ENCODE measurements at places on chromosomes 4 and X.
A peak's percentile ranks its signal among the peaks of the same experiment; 100 is the strongest.

GRCh38 chr4:48752246-48752645 is 27.8 kb downstream of the FRYL start:
- DNase-seq = no peak

GRCh38 chrX:24928114-24928513 is 87.7 kb downstream of the ARX start:
- no peak for DNase-seq

GRCh38 chrX:54496936-54497335 is 902 bp upstream of the FGD1 start:
- no peak for DNase-seq

GRCh38 chrX:30935985-30936384 is 46.9 kb upstream of the TAB3 start:
- DNase-seq = no peak

GRCh38 chr4:110629780-110630687 is 7.2 kb upstream of the PITX2 start:
- DNase-seq = no peak

GRCh38 chrX:129755779-129756650 is 17.2 kb downstream of the XPNPEP2 start:
- DNase-seq = peak; percentile 42

DNA sequence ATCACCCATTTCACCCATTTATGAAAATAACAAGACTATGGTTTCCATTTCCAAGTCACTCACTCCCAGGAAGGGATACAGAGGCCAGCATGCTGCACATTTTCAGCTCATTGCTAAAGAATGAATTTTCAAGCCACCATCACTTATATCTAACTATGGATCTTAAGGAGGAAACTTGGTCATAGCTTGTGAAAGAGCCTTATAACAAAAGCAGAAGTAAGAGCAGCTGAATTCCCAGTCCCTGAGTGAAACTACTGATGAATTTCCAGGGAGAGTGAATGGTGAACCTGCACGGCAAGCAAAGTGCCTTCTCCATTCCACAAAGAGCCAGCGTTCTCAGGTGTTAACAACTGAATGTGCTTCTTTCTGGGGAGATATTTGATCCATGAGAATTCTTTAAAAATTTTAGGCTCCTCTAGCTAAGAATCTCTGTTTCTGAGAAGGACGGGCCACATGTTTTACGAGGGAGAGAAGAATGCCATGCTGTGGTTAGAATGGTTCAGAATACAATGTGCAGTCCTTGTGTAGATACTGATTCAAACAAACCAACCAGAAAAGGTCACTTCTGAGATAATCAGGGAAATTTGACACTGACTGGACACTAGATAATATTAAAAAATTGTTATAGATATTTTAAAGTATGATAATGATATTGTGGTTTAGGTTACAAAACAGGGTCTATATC is 24.0 kb downstream of the BTC start:
- DNase-seq = no peak

GRCh38 chr4:104860238-104861123 is 286.2 kb upstream of the TET2 start:
- DNase-seq = peak; percentile 30

- no peak for DNase-seq
Measured at GRCh38 chr4:168876106-168876505, 133.9 kb downstream of the CBR4 start.

DNA sequence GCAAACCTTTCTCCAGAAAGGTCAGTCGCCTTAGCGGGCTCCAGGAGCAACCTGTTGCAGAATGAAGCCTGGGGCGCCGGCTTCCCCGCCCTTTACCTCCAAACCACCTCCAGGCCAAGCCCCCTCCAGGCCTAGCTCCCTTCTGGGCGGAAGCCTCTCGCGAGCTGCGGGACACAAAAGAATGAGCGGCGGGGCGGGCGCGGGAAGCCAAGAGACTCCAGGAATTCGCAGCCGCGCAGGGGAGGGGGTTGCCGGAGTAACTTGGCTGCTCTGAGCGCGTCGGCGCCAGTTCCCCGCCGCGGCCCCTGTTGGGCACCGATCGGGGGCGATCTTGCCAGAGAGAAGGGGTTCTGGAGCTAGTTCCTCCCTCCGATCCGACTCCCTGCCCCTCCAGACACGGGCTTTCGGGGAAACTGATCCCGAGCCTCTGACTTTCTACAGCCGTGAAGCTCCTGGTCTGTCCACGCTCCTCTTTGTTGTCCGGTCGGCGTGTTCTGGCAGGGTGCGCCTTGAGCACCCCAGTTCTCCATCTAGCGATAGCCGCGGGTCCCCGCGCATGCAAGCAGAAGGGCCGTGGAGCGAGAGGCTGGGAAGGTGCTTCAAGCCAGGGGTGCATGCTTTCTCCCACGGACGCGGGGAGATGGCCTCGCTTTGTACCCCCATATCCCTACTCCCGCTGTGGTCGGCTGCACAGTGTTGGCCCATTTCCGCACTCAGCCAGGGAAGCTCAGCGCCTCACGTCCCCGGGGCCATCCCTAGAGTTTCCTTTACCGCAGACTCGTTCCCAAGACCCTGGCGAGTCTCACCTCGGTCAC is 1.2 kb downstream of the PROM1 start:
- DNase-seq = no peak

DNA sequence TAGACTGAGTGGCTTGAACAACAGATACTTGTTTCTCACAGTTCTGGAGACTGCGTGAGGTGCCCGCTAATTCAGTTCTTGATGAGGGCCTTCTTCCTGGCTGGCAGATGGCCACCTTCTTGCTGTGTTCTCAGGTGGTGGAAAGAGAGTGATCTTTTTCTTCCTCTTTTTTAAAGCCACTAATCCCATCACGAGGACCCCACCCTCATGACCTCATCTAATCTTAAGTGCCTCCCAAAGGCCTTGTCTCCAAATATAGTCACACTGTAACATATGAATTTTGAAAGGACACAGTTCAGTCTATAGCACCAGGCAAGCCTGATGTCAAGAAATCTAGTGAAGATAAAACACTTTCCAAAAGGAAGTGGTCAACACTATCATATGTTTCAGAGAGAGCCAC is 12.4 kb downstream of the VAMP7 start:
- no peak for DNase-seq

GRCh38 chr4:48490012-48490679 is at the start of gene ZAR1:
Gene ZAR1, plus strand, starts transcription at chr4:48490252. Its CDS starts 40 bp downstream, at chr4:48490292.
- no peak for DNase-seq

- peak; percentile 49 for DNase-seq
Measured at GRCh38 chrX:41559235-41560052, 112.3 kb downstream of the NYX start.

DNA sequence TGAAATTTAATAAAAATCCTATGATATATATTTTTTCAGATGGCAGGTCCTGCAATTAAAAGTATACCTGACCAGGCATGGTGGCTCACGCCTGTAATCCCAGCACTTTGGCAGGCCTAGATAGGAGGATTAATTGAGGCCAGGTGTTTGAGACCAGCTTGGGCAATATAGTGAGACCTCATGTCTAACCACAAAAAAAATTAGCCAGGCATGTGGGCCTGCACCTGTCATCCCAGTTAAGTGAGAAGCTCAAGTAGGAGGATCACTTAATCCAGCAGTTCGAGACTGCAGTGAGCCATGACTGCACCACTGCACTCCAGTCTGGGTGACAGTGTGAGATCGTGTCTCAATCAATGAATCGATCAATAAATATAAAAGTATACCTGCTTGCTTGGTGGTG is 2.5 kb downstream of the OCIAD2 start:
- no peak for DNase-seq

GRCh38 chr4:88195328-88196012 is 37.0 kb upstream of the ABCG2 start:
- no peak for DNase-seq

GRCh38 chr4:110306303-110306702 is 107.9 kb upstream of the ELOVL6 start:
- DNase-seq = no peak

DNA sequence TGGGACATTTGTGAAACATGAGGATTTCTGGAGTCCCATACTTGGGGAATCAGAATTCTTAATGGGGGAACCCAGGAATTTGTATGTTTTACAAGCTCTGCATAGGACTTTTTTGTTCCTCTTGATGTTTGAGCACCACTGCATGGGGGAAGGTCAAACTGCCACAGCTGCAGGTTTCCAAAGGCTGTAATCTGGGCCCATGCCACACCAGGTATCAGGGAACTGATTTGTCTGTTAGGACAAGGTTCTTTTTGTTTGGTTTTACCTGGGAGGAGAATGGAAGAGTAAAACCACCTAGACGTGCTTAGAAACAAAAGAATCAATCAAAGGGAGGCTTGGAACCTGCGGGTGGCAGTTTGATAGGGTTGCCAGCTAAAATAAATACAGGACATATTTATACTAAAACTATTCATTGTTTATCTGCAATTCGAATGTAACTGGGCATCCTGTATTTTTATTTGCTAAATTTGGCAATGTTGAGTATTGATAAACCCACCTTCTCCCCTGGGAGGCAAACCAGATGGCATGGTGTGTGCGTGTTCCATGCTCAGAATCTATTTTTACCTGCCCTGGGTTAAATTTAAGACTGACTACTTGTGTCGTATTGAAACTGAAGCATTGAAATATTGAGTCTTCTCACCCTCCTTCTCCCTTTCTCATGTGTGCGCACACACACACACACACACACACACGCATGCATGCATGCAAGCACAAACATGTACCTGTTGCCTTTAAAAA is 63.7 kb downstream of the TMEM164 start:
- DNase-seq = no peak

DNA sequence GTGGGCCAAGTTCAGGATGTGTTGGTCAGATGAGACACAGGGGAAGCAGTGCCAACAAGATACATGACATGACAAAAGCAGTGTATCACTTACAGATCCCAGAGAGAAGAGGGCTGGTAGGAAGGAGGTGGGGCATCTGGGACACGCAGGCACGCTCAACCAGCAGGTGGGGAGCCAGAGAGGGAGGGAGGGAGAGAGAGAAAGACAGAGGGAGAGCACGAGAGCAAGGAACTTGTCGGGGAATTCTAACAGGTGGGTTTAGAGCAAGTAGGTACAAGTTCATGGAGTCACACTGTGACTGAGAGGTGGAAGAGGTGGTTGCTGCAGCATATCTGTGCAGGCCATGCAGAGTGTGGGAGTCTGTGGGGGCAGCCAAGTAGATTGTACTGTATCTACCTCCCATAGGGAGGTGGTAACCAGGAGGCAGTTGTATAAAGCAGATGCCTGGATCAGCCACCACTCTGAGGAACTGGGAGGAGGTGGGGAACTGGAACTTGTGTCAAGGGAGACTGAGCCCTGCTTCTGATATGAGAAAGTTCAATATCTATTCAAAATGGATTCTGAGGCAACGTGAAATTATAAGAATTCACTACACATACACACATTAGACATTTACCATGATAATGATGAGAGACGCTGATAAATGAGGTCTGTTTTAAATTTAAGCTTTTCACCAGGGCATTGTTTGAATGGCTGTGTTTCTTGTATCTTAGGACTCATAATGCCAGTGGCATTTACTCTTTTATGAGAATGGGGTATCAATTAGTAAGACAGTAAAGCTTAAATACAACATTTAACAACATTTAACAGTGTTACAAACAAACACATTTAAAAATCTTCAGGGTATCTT is 43.7 kb downstream of the BBS12 start:
- no peak for DNase-seq

DNA sequence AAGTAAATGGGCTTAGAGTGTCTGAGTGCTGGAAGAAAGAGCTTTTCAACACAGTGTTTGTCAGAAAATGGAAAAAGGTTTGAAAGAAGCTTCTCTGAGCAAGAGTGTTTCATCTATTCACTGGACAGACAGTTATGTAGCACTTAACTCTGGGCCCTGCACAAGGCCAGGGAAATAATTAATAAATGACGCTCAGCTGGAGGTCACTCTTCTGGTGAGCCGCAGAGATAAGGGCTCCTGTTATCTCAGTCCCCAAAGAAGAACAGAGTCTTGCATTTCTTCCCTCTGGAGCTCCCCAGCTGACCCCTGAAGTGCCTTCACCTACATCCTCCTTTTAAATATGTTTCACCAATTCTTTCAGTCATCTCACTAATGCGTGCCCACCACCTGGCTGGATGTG is 90.4 kb downstream of the SLC16A2 start:
- DNase-seq = no peak

- no peak for DNase-seq
Measured at GRCh38 chr4:88215351-88215750, 56.9 kb upstream of the ABCG2 start.

DNA sequence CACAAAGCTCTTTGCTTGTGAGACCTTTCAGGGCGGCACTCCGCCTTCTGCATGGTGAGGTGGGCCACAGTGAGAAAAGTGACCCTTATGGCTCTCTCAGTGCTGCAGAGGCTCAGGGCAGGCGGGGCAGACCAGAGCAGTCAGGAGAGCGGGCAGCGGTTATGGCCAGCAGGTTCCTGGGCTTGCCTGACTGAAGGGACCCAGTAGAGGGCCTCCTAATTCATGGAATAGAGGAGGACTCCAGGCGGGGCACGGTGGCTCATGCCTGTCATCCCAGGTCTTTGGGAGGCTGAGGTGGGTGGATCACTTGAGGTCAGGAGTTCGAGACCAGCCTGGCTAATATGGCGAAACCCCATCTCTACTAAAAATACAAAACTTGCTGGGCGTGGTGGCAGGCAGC is 91.4 kb downstream of the CLNK start:
- no peak for DNase-seq

- no peak for DNase-seq
Measured at GRCh38 chrX:43655151-43656004, 721 bp upstream of the MAOA start.

- no peak for DNase-seq
Measured at GRCh38 chr4:177163532-177163931, 146.1 kb upstream of the NEIL3 start.

DNA sequence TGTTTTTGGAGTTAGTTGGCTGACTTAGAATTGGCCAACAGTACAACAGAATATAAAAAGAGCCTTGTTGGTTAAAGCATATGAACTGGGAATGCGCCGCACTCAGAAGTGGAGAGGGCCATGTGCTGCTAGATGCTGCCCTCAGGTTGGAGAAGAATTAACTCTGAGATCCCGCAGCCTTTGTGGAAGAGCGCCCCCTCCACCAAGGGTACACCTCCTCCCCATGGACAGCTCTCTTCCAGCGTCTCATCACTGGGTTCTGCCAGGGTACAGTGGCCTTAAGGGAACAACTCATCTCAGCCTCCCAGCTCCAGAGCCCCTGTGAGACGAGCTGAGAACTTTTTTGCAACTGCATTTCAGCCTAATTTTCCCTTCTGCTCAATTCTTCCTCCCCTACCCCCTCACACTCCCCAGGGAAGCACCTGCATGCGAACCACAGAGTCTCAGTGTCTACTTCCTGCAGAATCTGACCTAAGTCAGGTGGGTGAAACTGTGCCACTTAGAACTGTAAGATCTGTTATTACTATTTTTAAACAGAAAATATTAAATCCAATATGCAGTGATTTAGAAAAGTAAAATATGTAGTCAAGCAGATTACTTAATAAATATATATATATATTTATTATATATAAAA is 380.6 kb downstream of the RAB28 start:
- DNase-seq = no peak

Measured in CD4-positive, alpha-beta T cell treated with Interferon alpha-2 for 1 hour (primary cell).